ENCODE measurements at places on chromosomes 3 and 15. TPM values are rescaled to one million over a fixed set of nuclear protein-coding genes. Genes with fewer than 3 reads are reported as not detected.

The CD200R1 gene
- total RNA-seq: not detected

The COL6A5 gene
- not detected for total RNA-seq

The CRYGS gene
- total RNA-seq: 2.4 TPM

The KLF15 gene
- 5.6 TPM for total RNA-seq

The TUSC7 gene
- total RNA-seq: not detected

The C3orf20 gene
- not detected for total RNA-seq

The CDHR4 gene
- total RNA-seq: not detected

The ANKRD34C gene
- total RNA-seq: not detected

The GPR62 gene
- not detected for total RNA-seq

The GOLGA6D gene
- total RNA-seq: not detected

The VIPR1 gene
- 0.23 TPM for total RNA-seq

The C3orf18 gene
- total RNA-seq: 3.6 TPM

The ARGFX gene
- not detected for total RNA-seq

The SLC27A2 gene
- total RNA-seq: 7.1 TPM

The IRAK2 gene
- 55.6 TPM for total RNA-seq

The HYAL1 gene
- 30.6 TPM for total RNA-seq

The PTPN9 gene
- total RNA-seq: 17.7 TPM

The C2CD4B gene
- total RNA-seq: 96.0 TPM

The MINAR1 gene
- 0.51 TPM for total RNA-seq

The TPRG1 gene
- total RNA-seq: not detected

The WDR93 gene
- total RNA-seq: not detected

The PRTG gene
- total RNA-seq: 7.5 TPM

Measured in dermis blood vessel endothelial cell (primary cell).